A673 (cell line): ENCODE measurements at places on chromosomes 2 and 18. TPM values are rescaled to one million over a fixed set of nuclear protein-coding genes. Genes with fewer than 3 reads are reported as not detected.

DNA sequence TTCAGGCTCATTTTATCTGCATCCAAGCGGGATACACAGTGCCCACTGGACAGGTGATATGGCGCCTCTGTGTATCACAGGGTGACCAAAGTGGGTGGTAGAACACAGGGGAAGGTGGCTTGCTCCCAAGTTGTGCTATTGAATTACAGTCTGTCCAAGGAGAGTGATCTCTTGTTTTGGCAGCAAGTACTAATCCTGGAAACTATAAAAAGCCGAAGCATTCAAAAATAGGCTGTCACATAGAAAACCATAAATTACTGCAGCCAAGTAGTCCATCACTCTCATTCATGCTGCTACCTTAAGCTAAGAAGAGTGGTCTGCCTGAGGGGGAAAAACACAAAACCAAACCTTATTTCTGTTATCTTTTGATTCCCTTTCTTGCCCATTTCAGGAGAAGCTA is 237.1 kb upstream of the POU3F3 start:
- DNase-seq = no peak

DNA sequence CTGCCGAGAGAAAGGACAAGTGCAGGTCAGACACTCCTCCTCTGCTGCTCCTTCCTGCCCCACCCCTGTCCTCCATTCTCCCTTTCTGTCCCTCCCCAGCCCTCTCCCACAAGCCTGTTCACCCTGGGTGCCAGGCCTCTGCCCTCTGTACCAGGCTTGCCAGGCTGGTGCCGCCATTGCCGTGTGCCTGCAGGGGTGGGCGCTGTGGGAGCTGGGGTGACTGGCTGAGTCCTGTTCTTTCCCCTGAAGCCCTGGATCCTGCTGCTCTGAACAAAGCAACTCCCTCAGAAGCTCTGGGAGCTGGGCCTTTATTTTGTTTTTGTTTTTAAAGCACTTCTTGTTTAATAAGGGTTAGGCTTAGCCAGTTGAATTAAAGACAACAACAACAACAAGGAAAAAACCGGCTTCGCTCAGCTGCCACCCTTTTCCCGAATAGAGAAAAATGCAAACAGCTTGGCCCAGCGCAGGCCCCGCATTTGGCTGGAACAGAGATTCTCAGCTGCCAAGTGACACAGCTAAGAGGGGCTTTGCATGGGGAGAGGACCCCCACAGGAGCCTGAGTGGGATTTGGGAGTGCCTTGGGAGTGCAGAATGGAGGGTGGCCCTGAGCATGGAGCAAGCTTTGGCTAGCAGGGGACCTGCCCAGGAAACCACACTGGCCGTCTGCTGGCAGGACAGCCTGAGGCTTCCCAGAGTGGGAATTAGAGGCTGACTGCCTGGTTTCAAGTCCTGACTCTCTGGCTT is 9.1 kb downstream of the PCARE start:
- no peak for DNase-seq

- no peak for DNase-seq
Observed at GRCh38 chr2:183951630-183952029, 646.7 kb upstream of the ZNF804A start.

GRCh38 chr18:56302156-56302555 is 336.2 kb downstream of the TXNL1 start:
- no peak for DNase-seq

The ALPG gene
- total RNA-seq = not detected in 2 replicates

DNA sequence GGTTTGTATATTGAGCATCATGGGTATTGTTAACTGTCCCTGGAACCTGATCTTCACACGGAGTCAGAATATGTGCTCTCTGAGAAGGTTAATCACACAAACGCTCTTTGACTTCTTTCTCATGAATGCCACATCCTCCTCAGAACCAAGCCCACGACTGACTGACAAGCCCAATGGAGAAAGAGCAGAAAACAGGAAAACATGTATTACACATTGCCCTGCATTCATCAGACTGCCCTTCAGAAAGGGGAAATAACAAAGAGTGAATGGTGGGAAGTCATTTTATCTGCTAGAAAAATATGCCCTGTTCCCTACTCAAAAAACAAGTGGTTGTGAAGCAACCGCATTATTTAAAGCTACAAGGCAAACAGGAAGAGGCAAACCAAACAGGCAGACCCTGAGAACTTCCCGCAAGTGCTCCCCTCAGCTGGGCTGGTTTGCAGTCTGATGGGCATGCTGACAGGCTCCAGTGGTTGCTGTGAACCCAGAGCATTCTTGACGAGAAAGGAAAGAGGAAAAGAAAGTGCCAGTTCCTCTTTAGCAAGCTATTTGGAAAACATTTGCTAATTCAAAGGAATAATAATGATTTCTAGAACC is 172.9 kb upstream of the SETBP1 start:
- no peak for DNase-seq

DNA sequence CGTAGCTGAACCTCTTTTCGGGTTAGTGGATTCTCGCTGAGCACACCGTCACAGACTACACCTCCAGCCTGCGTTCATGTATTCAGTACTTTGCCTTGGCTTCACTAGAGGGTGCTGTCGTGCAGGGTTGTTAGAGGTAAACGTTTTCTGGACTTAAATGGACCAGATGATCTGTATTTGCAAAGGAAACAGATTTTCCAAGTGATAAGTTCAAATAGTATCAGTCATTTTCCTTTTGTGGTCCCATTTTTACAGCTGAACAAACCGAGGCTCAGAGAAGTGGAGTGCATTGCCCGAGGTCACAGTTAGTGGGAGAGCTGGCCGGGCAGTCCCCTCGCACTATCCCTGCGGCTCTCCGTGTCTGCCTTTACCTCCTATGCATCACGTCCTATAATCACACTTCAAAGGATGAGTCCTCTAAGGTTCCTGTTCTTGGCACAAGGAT is 125.9 kb downstream of the MAP4K4 start:
- DNase-seq = peak; percentile 53

DNA sequence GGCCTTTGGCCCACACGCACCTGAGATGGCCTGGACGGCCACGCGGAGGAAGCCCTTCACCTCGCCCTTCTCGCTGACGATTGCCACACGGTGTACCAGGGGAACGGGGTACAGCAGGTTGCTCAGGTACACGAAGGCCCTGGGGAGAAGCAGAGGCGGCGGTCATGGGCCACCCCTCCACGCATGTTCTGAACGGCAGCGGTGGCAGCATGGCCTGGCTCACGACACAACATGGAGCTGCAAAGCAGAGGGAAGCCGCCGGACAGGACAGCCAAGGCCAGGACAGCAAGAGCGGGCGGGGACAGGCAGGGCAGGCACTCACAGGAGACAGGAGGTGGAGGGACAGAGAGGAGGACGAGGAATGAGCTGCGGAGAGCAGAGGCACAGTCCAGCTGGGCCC is 58.7 kb downstream of the AQP12A start:
- DNase-seq = no peak

The AQP12A gene
- not detected in 2 replicates for total RNA-seq

The SPOPL gene
- total RNA-seq = 20.3 and 21.1 TPM in 2 replicates

The CTAGE1 gene
- not detected in 2 replicates for total RNA-seq

The DCDC2C gene
- 0.43 and 0.81 TPM in 2 replicates for total RNA-seq

DNA sequence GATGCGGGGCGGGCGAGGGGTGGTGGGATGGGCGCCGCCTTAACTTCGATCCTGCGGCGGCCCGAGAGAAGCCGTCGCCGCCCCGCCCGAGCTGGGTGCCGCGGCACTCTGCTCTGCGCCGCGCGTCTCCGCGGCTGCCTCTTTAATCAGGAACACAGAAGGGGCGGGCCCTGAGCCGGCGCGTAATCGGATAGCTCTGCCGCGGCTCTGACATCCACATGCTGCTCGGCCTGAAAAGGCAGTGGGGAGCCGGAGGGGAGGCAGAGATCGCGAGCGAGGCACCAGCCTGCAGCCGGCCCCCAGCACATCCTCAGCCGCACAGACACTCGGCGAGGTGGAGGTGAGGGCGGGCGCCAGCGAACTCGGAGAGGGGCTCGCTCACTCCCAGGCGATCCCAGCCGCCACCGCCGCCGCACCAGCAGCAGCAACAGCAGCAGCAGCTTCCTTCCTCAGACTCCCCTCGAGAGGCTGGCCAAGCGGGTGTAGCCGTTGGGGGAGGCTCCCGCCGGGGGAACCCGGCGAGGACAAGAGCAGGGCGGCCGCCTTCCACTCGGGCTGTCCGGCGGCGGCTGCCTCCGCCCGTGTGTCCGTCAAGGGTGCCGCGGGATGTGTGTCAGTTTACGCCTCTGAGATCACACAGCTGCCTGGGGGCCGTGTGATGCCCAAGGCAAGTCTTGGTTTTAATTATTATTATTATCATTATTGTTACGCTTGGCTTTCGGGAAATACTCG is at the start of gene NRP2:
TSS of gene NRP2 (plus strand) at position 263 of the 732 bp plus-strand sequence. CDS start 790 bp downstream, outside the sequence.
- DNase-seq = peak; percentile 86

The G6PC2 gene
- not detected in 2 replicates for total RNA-seq

DNA sequence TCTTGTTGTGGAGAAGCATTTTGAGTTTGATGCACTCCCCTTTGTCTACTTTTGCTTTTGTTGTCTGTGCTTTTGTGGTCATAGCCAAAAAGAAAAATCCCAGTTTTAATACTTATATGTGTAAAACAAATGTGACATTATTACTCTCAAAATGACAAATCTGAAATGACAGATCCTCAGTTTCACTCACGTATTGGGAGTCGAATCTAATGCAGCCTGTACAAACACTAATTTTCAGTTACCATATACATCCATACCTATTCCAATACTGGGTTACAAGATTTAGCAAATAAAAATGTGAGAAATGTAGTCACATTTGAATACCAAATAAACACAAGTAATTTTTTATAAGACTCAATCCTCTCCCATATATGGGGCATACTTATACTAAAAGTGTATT is 148.2 kb upstream of the ZNF516 start:
- DNase-seq = no peak

The FOXD4L1 gene
- not detected in 2 replicates for total RNA-seq

GRCh38 chr2:66919286-66919685 is 477.8 kb upstream of the ETAA1 start:
- peak; percentile 54 for DNase-seq

DNA sequence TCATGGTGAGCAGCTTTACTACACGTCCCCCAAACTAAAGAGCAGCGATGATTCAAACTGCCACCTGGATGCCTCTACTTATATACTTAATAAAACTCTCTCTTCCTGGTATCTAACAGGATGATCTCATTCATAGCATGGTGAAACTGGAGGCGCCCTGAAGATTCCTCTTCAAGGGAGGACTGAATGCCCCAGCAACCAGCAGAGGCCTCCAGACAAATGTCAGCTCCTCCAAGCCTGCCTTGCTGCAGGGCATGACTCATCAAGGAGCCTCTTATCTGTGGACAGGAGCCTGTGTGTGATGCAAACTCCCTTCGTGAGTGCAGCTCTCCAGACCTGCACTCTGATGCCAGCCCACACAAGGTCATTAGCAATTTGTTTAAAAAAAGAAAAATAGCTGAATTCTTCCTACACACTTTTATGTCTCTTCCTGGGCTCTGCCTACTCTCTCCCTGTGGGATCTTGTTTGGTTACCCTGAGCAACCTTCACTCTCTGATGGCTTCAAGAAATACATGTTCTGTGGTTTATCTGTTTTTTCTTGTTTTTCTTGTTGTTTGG is 30.2 kb downstream of the LONRF2 start:
- DNase-seq = peak; percentile 63

DNA sequence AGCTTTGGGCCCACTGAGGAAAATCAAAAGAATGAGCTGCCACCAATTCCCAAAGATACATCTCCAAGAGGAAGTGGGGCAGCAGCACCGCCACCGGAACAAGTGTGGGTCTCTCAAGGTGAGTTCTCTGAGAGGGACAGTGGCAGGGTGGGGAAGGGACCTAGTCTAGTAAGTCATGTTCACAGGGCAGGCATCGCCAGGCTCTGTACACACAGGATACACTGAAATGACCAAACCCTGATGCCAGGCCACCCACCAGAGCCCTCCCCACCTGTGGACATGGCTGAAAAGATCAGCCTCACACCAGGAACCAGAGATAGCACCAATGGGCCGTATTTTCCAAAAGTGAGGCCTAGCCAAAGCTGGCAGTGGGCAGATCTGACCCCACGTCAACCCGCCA is 108.2 kb upstream of the SMAD2 start:
- no peak for DNase-seq

GRCh38 chr18:6219116-6219717 is 195.5 kb downstream of the L3MBTL4 start:
- peak; percentile 26 for DNase-seq

GRCh38 chr2:241865416-241865956 is 4.0 kb upstream of the RTP5 start:
- DNase-seq = no peak

DNA sequence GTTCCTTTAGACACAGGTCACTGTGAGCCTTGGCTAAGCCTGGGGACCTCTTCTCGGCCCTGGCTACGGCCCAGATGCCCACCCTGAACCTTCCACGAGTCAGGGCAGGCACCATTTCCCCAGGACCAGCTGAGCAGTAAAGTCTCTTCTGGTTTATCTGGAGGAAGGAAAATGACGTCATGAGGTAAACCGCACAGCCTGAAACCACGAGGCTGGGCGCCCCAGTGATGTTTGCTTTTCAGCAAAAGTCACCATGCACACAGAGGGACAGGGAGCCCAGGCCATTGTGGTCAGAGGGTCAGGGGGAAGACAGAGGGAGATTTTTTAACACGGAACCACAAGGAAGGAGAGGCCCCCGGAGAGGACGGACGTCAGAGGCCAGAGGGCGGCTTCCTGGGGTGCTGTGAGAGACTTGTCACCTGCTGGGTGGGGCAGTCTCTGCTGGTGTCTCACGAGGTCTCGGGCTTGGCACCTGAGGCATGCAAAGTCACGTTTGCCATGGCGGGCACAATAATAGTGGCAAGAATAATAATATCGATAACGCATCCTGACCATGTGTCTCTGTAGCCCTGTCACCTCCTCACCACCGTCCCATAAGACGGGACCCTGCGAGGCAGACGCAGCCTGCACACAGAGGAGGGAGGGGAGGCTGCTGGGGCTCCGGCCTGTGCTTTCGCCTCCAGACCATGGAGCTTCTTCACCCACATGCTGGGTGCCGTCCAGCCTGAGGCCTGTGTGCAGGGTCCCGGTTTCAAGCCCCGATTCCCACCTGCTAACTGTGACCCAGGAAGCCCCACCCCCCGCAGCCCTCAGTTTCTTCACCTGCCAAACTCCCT is 33.2 kb upstream of the FOSL2 start:
- DNase-seq = no peak

GRCh38 chr2:46683541-46683940 is 204.2 kb downstream of the TMEM247 start:
- no peak for DNase-seq

The TCF23 gene
- not detected in 2 replicates for total RNA-seq

The ANKRD62 gene
- total RNA-seq = not detected in 2 replicates

- DNase-seq = no peak
Observed at GRCh38 chr2:105034170-105034569, 3.7 kb upstream of the MRPS9 start.

DNA sequence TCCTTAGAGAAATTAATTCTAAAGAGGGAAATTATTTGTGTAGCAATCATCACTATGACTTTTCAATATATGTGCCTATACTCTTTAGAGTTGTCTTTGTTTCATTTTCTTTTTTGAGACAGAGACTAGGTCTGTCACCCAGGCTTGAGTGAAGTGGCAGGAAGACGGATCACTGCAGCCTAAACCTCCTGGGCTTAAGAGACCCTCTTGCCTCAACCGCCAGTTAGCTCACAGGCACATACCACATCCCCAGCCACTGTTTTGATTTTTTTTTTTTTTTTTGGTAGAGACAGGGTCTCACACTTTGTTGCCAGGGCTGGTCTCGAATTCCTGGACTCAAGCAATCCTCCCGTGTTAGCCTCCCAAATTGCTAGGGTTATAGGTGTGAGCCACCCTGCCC is 12.4 kb downstream of the YWHAQ start:
- DNase-seq = no peak
